ENCODE measurements at places on chromosomes 11 and 22.

DNA sequence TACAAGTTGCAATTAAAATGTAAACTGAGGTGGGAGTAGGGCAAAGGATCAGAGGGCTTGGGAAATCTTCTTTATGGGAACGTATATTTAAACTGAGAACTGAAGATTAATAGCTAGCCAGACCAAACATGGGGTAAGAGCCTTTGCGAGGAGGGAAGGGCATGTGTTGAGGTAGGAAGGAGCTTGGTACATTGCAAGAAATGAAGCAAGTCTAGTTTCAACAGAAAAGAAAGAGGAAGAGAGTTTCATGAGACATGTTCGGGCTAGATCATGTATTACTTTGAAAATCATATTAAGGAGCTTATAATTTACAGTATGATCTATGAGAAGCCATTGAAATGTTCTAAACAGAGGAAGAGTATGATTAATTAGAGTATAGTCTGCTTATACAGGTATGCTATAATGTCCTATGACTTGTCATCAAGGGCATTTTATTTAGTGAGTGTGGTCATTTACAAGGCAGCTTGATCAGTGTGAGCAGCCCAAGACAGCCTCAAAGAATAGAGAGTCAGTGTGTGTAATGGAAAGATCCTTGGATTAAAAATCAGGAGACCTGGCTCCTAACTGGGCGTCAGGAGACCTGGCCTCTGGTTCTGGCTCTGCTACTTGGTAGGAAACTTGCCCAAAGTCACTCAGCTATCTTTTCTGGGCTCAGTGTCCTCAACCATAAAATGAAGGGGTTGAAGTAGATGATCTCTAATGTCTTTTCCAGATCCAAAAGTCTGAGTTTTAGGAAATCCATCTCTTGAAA is 10.9 kb downstream of the GAS2 start:
- no peak for DNase-seq

DNA sequence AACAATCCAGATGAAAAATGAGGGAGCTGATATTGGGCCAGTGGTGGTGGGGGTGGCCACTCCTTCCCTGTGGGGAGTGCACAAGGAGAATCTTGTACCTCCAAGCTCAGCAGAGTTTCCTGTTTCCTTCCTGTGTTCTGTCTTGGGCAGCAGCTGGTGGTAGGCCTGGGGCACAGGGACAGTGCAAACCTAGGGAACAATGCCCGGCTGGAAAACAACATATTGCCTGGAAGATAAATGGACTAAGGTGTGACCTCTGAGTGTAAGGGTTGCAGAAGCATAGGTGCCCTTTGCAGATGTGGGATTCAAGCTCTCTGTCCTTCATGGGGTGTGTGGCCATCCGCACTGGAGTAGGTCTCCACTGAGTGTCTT is 5.8 kb upstream of the JAM3 start:
- DNase-seq = no peak

- DNase-seq = no peak
Measured at GRCh38 chr11:31655483-31655882, 145.9 kb downstream of the ELP4 start.

DNA sequence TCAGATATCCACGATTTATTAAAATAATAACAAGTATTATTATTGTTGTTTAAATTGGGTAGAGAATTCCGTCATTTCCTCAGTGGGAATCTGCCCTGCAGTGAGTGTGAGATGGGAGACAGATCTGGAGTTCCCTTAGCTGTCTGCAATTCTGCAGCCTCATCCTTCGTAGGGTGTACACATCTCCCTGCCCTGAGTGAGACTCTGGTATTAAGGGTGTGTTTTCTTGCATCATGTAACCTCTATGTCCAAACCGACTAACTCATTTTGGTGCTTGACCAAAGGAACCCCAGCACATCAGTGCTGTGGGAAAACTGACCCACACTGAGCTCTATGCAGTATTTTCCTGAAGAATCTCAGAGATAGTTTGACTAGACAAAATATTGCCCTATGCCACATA is 157.6 kb downstream of the LDLRAD3 start:
- no peak for DNase-seq

DNA sequence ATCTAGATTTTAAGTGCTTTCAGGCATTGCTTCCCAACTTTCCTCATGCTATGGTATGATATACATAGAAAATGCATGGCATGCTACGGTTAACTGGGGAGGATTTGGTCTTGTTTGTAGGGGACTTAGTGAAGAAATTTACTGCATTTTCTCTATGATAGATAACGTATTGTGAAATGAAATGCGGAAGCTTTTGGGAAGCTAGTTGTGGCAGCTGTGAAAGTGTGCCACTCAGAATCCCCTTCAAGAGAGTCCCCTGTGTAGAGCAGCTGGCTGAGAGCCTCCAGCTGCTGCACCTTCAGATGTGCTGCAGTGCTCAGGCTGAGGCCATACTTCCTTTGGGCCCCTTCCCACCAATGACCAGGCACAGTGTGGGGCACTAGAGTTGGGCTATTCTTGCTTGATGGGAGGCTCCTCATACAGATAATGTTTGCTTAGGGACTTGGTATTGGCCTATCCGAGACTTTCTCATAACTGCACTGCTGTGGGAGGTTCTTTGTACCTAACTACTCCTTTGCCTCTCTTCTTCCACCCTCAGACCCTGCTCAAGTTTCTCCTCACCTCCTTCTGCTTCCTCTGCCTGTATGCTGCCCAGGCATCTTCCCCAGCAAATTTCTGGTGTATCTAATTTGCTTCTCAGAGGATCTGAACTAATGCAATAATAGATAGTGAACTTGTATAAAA is 67.3 kb downstream of the HIPK3 start:
- peak; percentile 37 for DNase-seq

Data from suppressor macrophage treated with lipopolysaccharide for 4 hours (primary cell).